Neural progenitor cell (in vitro differentiated cells): ENCODE measurements at places on chromosomes 2 and 18. TPM values are rescaled to one million over a fixed set of nuclear protein-coding genes. Genes with fewer than 3 reads are reported as not detected.

The FIGLA gene
- not detected in 2 replicates for total RNA-seq

GRCh38 chr2:212908031-212908430, 243.4 kb downstream of the IKZF2 start:
- H3K4me1 ChIP-seq = peaks cover 32% of the 10 kb centered on the region
- no peaks in the 10 kb centered on the region for H3K36me3 ChIP-seq
- no peak for DNase-seq
- H3K4me3 ChIP-seq = no peak overlapping the region
- H3K27me3 ChIP-seq = no peaks in the 10 kb centered on the region

The FAM110C gene
- 0.50 and 0.65 TPM in 2 replicates for total RNA-seq

GRCh38 chr2:84942964-84943421, 28.0 kb upstream of the KCMF1 start:
- H3K4me3 ChIP-seq = no peak overlapping the region
- DNase-seq = no peak
- H3K27ac ChIP-seq = no peak overlapping the region

DNA sequence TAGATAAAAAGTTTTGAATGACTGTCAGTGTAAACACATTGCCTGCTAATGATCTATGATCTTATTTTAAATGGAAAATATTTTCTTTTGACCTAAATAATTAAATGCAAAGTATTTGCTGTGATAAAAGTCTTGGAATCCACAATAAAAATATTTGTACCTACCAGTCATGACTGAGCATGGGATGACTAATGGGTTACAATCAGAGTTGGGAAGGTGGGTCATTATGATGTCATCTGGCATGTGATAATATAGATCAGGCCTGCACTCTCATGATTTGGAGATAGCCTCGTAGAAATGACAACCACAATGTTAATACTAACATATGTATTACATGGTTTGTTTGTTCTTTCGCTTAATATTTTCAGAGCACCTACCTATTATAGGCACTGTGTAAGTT, 848.8 kb upstream of the KLHL29 start:
- no peaks in the 10 kb centered on the region for H3K27me3 ChIP-seq
- H3K4me3 ChIP-seq = no peak overlapping the region
- H3K27ac ChIP-seq = no peak overlapping the region
- peaks cover 12% of the 10 kb centered on the region for H3K4me1 ChIP-seq

The PID1 gene
- total RNA-seq = 0.90 and 1.4 TPM in 2 replicates
